ENCODE measurements at places on chromosomes 16 and 17. TPM values are rescaled to one million over a fixed set of nuclear protein-coding genes. Genes with fewer than 3 reads are reported as not detected.
A peak's percentile ranks its signal among the peaks of the same experiment; 100 is the strongest.

The SMPD3 gene
- 5.4 TPM for total RNA-seq

DNA sequence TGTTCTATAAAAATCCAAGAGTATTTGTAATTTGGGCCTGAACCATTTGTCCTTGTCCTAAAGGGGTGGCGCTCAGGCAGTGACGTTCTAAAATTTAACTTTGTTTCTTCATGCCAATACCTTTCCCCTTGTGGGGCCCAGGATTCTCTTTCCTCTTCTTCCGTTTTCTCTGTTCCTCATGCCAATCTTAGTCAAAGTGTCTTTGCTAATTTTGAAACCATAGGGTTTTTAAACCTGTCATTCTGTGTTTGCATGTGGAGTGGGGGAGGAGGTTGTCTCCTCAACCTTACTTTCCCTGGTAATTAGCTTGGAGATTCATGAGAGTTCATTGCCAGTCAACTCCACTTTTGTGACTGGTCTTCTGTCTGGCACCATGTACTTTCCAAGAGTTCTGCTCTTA is 337.1 kb downstream of the MAF start:
- no peak for DNase-seq
- H3K27me3 ChIP-seq = no peaks in the 10 kb centered on the region
- H3K4me1 ChIP-seq = peaks cover 1% of the 10 kb centered on the region

GRCh38 chr17:13413001-13413400 is 188.7 kb downstream of the HS3ST3A1 start:
- no peaks in the 10 kb centered on the region for H3K27me3 ChIP-seq
- no peak overlapping the region for H3K4me3 ChIP-seq
- DNase-seq = no peak
- no peaks in the 10 kb centered on the region for H3K36me3 ChIP-seq

GRCh38 chr16:3194792-3195191 is 6.8 kb downstream of the OR1F1 start:
- H3K36me3 ChIP-seq = no peaks in the 10 kb centered on the region
- H3K4me1 ChIP-seq = no peaks in the 10 kb centered on the region
- H3K27me3 ChIP-seq = no peaks in the 10 kb centered on the region
- H3K27ac ChIP-seq = no peak overlapping the region
- H3K4me3 ChIP-seq = no peak overlapping the region
- DNase-seq = no peak

DNA sequence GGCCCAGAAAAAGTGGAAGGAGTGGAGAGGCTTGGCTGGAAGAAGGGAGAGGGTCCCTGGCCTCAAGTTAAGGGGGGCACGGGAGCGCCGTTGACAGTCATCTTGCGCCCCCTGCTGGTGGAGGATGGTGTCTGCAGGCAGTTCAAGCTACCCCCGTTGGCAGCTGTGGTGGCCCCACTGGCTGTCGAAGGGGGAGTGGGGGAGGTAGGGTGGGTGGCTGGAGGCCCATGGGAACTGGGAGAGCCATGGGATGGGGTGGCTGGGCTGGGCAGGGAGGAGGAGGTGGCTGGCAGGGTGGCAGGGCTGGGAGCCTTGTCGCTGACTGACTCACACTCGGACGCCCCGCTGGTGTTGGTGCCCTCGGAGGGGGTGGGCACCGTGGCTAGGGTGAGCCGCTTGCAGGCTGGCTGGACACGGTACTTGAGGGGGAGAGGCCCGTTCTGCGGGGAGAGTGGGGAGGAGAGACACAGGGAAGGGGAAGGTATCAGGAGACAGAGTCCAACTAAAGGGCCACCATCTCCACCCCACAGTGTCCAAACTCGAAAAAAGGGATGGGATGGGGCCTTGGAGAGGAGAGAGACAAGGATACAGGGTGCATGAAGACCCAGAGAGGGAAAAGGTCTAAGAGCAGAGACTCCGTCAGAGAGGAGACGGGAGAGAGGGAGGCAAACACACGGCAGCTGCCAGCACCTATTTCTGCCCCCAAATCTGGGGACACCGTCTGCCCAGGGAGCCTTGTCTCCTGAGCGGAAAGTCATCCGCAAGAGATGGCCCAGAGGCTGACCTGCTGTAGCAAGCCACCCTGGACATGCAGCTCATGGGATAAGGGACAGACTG is 5.2 kb downstream of the CISD3 start:
- no peak overlapping the region for H3K27ac ChIP-seq
- H3K4me1 ChIP-seq = peaks cover 6% of the 10 kb centered on the region
- DNase-seq = peak; percentile 78
- H3K36me3 ChIP-seq = no peaks in the 10 kb centered on the region
- no peak overlapping the region for H3K4me3 ChIP-seq

- H3K36me3 ChIP-seq = no peaks in the 10 kb centered on the region
- no peak overlapping the region for H3K4me3 ChIP-seq
- DNase-seq = no peak
- H3K27ac ChIP-seq = no peak overlapping the region
- H3K27me3 ChIP-seq = no peaks in the 10 kb centered on the region
Observed at GRCh38 chr17:45648642-45649041, 135.5 kb upstream of the CRHR1 start.

The GP1BA gene
- total RNA-seq = not detected

The LYRM9 gene
- total RNA-seq = 20.5 TPM

- no peak overlapping the region for H3K4me3 ChIP-seq
- H3K4me1 ChIP-seq = peaks cover 5% of the 10 kb centered on the region
- no peak overlapping the region for H3K27ac ChIP-seq
Observed at GRCh38 chr16:1876468-1876867, 4.5 kb upstream of the MEIOB start.

The ARL5C gene
- not detected for total RNA-seq

- no peak overlapping the region for H3K27ac ChIP-seq
- H3K4me1 ChIP-seq = no peaks in the 10 kb centered on the region
- H3K27me3 ChIP-seq = no peaks in the 10 kb centered on the region
- H3K4me3 ChIP-seq = no peak overlapping the region
- DNase-seq = no peak
- H3K36me3 ChIP-seq = no peaks in the 10 kb centered on the region
Observed at GRCh38 chr17:52181782-52182181, 23.3 kb upstream of the CA10 start.

DNA sequence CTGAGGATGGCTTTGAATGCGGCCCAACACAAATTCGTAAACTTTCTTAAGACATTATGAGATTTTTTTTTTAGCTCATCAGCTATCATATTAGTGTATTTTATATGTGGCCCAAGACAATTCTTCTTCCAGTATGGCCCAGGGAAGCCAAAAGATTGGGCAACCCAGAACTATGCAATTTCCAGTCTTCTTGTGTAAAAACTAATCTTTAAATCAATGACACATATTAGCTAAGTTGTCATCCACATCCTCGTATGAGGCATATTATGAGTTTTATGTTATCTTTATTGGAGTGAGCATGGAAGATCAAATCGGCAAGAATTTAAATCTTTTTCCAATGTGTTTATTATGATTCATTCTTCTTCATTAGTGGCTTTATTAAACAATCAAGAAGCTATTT is 198.6 kb upstream of the HSBP1 start:
- no peak overlapping the region for H3K4me3 ChIP-seq
- no peak overlapping the region for H3K27ac ChIP-seq
- no peaks in the 10 kb centered on the region for H3K27me3 ChIP-seq
- no peak for DNase-seq
- H3K4me1 ChIP-seq = no peaks in the 10 kb centered on the region
- no peaks in the 10 kb centered on the region for H3K36me3 ChIP-seq

The CDRT15 gene
- total RNA-seq = not detected

The ALG1 gene
- total RNA-seq = 21.3 TPM

GRCh38 chr16:70692130-70692872 is 6.4 kb upstream of the MTSS2 start:
- no peak for DNase-seq
- no peak overlapping the region for H3K4me3 ChIP-seq
- no peaks in the 10 kb centered on the region for H3K36me3 ChIP-seq
- H3K27me3 ChIP-seq = no peaks in the 10 kb centered on the region
- peaks cover 68% of the 10 kb centered on the region for H3K4me1 ChIP-seq
- H3K27ac ChIP-seq = peak overlapping the region; percentile 59

GRCh38 chr16:345772-346171 is 6.8 kb downstream of the AXIN1 start:
- no peak for DNase-seq
- H3K4me1 ChIP-seq = peaks cover 4% of the 10 kb centered on the region
- H3K27me3 ChIP-seq = no peaks in the 10 kb centered on the region

- DNase-seq = no peak
- H3K4me3 ChIP-seq = no peak overlapping the region
- H3K36me3 ChIP-seq = no peaks in the 10 kb centered on the region
- no peak overlapping the region for H3K27ac ChIP-seq
Observed at GRCh38 chr16:50121721-50122445, 31.2 kb upstream of the TENT4B start.

- H3K27me3 ChIP-seq = no peaks in the 10 kb centered on the region
- H3K4me1 ChIP-seq = peaks cover 18% of the 10 kb centered on the region
Observed at GRCh38 chr16:12805066-12805465, 1.4 kb upstream of the CPPED1 start.

The MAP2K4 gene
- 29.4 TPM for total RNA-seq

DNA sequence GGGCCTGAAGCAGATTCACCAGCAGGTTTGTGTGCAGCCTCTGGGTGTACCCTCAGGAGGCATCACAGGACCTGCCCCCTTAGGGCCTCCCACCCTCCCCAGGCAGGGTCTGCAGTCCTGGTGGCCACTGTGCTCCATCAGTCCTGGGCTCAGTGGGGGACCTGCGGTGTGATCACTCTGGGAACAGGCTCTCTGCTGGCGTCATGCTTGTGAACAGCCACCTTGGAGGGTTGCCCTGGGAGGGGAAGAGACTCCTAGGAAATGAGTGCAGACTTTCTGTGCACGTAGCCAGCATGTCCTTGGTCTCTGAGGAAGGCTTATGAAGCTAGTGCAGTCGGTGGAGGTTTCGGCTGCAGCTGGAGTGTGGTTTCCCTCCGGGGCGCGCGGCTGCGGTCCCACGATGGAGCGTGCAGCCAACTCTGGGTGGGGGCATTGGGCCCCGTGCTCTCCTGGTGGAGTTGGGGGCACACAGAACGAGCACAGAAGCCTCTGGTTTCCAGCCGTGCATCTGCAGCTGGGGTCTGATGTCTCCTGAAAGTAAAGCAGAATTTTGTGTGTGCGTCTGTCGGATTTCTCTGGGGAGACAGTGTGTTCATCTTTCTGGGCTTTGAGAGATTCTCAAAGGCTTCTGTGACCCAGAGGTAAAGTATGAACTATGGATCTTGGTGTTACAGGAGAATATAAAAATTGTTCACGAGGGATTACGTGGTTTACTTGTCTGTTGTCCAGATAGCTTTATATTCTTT is 68.1 kb upstream of the ZNF750 start:
- peak; percentile 61 for DNase-seq
- peaks cover 3% of the 10 kb centered on the region for H3K4me1 ChIP-seq
- no peak overlapping the region for H3K4me3 ChIP-seq

The CFAP97D1 gene
- total RNA-seq = 0.15 TPM

DNA sequence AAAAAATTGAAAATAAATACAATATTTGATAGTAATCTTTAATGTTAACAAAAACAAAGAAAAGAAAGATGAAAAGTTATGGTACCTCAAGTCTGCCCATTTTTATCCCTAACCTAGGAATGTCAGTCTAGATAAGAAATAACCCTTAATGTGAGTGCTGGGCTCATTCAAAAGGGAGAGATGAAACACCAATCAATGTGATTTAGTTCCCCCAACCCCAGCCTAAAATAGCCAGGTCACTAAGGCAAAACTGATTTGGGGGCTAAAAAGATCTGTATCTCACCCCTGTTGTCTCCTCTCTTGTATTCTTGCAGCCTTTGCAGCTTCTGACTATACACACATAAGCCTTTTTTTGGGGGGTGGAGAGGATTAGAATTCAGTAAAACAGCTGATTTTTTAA is 3.2 kb upstream of the IGF2BP1 start:
- no peak for DNase-seq
- H3K4me1 ChIP-seq = peaks cover 4% of the 10 kb centered on the region
- H3K27ac ChIP-seq = no peak overlapping the region
- H3K4me3 ChIP-seq = no peak overlapping the region
- no peaks in the 10 kb centered on the region for H3K36me3 ChIP-seq

DNA sequence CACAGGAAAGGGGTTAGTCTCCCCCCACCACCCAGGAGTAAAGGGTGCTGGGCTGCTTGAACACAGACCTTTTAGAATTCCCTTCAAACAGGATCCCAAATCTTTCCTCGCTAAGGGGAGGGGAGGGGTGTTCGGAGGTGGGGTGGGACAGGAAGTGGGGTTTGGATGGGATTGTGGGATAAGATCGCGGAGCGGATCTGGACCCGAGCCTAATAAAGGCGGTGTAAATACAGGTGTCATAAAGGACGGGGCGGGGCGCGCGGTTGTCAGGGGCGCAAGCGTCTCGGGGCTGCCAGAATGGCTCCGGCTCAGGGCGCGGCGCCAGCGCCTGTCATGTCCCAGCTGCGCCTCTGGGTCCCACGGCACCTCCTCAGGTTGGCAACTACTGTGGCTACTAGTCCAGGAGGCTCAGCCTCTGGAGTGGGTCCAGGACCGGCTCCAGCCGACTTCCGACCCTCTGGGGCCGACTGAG is 59.8 kb upstream of the FBXO47 start:
- peak; percentile 55 for DNase-seq
- no peaks in the 10 kb centered on the region for H3K4me1 ChIP-seq

GRCh38 chr16:21175397-21175796 is 16.9 kb downstream of the LDAF1 start:
- H3K27me3 ChIP-seq = no peaks in the 10 kb centered on the region
- H3K36me3 ChIP-seq = no peaks in the 10 kb centered on the region
- peaks cover 7% of the 10 kb centered on the region for H3K4me1 ChIP-seq
- H3K27ac ChIP-seq = no peak overlapping the region
- no peak for DNase-seq

GRCh38 chr17:7408252-7408727 is 645 bp downstream of the NLGN2 start:
- no peaks in the 10 kb centered on the region for H3K27me3 ChIP-seq
- peaks cover 5% of the 10 kb centered on the region for H3K4me1 ChIP-seq
- H3K4me3 ChIP-seq = no peak overlapping the region
- no peak for DNase-seq
